Stimulated activated CD4-positive, alpha-beta T cell treated with anti-CD3 and anti-CD28 coated beads, Interleukin-4, amount 100 ng/mL, for 24 hours (primary cell): ENCODE measurements at places on chromosomes 11 and 22.
A peak's percentile ranks its signal among the peaks of the same experiment; 100 is the strongest.

DNA sequence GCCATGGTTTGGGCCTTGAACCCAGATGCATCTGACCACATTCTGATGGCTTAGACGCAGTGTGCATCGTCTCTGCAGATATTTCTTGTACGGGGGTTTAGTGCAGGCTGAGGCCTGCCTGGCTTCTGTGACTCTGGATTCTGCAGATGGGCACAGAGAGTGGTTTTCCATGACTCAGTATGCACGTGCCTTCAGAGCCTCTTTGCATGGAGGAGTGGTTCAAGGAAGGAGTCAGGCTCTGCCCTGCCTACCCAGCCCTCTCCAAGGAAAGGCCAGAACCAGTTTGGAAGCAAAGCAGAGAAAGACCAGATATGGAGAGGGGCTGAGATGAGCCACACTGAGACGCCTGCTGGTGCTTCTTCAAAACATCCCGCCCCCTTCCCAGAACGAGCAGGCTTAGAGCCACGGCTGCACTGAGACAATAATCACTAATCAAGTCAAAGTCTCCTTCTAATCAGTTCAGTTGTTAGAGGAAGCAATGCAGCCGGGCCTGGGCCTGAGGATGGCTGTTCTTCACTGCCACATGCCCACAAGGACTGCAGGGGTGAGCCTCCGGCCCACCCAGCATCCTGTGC, 308.9 kb downstream of the NXPE2 start:
- no peak for DNase-seq

DNA sequence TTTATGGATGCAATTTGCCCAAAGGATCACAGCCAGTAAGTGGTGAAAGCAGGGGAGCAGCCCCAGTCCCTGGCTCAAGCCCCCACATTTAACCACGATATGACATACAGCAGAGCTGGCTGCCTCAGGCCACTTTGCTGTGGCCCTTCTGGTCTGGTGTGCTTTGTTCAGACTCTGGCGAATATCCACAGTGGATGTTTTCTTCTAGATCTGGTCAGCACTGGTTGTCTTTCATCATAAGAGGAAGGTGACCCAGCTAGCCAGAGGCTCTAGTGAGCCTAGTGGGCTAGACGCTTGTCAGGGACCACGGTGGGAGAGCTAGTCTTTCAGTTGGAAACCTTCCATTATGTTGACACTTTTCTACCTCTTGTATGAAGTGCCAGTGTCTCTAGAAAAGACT, 42.5 kb downstream of the DGCR2 start:
- no peak for DNase-seq

DNA sequence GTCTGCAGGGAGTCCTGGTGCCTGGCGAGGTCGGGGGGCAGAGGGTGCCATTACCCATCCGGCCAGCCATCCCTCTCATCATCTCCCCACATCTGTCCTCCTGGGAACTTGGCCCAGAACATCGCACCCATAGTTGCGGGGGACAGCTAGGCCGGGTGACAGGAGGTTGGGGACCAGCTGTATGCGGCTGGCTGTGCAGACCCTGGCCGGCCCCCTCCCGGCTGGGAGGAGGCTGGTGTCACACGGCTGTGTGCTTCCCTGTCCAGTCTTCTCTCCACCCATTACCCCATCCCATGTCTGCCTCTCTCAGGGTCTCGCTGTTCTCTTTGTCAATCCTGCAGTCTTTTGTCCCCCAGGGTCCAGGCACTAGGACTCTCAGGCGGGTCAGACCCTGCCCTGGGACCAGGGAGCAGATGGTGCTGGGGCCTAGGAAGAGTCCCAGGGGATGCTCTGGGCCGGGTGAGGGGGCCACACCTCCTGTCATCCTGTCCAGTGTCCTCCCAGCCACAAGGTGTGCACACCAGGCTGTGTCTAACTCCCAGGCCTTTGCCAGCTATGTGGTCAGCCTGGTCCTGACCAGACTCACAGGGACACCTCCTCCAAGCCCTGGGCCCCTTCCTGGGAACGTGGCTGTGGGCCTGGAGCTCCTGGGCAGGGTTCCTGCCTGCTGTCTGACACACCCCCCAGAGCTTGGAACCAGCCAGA, 6.4 kb upstream of the TBX1 start:
- no peak for DNase-seq

- DNase-seq: no peak
Observed at GRCh38 chr22:22931557-22932270, 44.1 kb downstream of the IGLL5 start.

DNA sequence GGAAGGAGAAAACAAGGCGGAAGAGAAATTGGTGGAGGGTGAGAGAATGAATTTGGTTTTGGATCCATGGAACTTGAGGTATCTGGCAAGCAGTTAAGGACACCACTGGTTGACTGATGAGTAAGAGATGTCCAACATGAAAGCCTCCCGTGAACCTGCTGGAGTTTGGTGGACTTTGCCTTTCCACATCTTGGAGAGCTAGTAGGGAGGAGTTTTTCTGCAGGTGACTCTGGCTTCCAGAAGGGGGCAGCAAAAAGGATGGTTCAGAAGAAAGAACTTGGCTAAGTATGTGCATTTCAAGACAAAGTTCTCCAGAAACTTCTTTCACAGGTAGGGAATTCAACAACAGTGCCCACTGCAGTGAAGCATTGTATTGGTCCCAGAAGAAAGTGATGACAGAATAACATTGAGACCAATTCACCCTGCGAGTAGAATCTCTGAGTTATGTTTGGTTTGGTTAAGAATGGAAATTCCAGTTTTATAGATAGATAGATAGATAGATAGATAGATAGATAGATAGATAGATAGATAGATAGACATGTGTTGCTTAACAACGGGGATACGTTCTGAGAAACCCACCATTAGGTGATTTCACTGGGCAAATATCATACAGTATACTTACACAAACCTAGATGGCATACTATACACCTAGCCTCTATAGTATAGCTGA, 28.5 kb downstream of the DCDC1 start:
- no peak for DNase-seq

DNA sequence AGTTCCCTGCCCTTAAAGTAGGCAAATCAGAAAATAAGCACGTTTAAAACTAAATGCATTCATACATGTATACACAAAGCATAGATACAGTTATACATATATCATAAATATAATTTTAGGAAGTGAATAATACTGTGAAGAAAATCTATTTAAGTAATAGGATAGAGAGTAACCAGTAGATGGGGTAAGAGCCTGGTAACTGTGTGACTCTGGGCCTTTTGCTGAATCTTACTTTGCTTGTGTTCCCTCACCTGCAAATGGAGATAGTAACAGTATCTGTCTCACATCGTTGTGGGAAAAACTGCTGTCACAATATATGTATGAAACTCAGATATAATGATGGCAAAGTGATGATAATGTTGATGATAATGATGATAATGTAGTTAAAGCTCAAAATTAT, 29.9 kb downstream of the MS4A2 start:
- DNase-seq: no peak

GRCh38 chr11:10441652-10442503, 13.2 kb upstream of the AMPD3 start:
- DNase-seq: peak; percentile 20

DNA sequence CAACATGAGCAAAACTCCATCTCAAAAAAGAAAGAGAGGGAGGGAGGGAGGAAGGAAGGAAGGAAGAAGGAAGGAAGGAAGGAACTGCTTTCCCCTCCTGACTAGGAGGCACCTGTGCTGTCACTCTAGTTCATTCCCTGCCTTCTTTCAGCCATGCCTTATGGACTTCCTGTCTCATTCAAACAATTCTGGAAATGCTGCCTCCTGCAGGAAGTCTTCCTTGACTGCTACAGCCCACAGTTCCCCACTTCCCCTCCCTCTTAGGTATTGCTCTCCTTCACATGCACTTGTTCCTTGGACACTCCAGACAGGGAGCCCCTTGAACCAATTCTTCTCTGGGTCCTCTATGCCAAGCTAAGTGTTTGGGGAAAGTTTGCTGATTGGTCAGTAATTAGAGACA, 31.6 kb upstream of the WNT11 start:
- DNase-seq: no peak

GRCh38 chr22:32100711-32101110, 57.6 kb downstream of the SLC5A1 start:
- no peak for DNase-seq

- no peak for DNase-seq
Observed at GRCh38 chr22:39712751-39713525, 142.4 kb downstream of the CACNA1I start.

- no peak for DNase-seq
Observed at GRCh38 chr22:37018815-37019308, 385 bp downstream of the TST start.

- DNase-seq: peak; percentile 25
Observed at GRCh38 chr22:19853879-19854777, 546 bp downstream of the GNB1L start.

DNA sequence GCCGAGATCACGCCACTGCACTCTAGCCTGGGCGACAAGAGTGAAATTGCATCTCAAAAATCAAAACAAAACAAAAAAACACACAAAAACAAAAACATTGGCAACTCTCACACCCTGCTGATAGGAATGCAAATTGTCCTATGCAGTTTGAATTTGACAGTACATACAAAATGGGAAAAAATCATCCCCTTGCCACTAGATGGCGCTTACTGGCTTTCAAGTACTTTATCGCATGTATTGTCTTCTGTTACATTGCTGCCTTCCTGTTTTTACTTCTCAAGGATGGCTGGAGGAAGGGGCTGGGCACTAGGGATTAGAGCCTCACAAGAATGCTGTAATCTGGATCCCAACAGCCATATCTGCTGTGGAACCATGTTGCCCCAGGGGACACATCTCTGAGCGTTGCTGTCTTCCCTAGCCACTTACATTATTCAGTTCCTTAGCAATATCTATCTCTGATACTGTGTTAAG, 59.4 kb upstream of the A4GALT start:
- DNase-seq: peak; percentile 63

DNA sequence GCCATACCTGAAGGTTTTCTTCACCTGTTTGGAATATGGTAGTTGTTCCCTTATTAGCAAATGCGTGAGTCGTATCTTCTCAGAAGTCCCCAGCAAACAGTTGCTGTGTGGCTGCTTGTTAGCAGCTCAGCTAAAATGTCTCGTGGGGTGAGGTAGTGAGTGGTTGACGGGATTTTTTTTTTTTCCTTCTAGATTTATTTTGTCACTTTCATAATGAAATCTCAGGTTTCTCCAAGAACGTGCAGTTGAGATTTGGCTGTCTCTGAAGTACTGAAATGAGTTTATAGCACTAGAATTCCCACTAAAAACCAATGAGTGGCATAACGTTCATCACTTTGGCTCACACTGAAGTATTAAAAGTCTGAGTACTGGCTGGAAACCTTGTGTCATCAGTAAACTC, 16.8 kb downstream of the RCN1 start:
- no peak for DNase-seq

- DNase-seq: no peak
Observed at GRCh38 chr11:34075178-34075820, 23.8 kb downstream of the CAPRIN1 start.

GRCh38 chr11:116070520-116070919, 566.3 kb upstream of the CADM1 start:
- DNase-seq: no peak
